ENCODE measurements at places on chromosomes 2 and 18.

- no peak for DNase-seq
These were observed 385.7 kb downstream of the STK39 start for GRCh38 chr2:167861574-167862193.

- DNase-seq: no peak
These were observed 74.4 kb downstream of the UBE2E3 start for GRCh38 chr2:181054843-181055242.

DNA sequence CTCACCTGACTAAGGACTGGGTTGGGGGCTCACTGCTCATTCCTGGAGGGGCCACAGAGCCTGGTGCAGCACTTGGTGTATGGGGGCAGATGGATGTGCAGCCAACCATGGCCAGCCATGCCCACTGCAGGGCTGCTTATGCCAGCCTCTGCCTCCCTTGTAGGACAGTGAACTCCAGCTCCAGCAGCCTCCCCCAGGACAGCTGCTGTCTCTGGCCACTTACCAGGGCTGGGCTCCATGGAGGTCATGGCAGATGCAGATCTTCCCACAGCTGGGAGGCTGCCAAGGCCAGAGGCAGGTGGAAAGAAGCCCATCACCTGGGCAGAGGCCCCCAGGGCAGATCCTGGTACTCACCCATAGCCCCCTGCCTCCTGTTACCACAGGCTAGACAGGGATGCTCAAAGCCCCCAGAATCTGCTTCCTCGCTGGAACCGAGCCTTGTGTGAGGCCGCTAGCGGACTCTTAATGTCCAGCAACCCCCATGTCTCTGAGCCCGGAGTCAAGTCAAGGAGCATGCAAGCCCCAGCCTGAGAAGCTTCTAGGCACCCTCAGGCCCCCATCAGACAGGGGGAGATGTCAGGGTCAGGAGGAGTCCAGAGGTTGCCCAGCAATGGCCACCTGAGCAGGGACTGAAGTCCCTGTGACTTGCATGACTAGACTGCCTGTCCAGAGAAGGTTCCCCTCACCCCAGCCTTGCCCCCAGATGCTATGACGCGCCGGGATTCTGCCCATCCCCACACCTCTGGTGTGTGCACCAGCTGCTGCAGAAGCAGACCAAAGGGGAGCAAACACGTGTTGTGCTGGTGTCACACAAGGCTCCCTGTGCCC, 123.6 kb downstream of the TWIST2 start:
- no peak for DNase-seq

GRCh38 chr18:2908166-2908945, 61.5 kb downstream of the EMILIN2 start:
- no peak for DNase-seq

- no peak for DNase-seq
These were observed 232.3 kb downstream of the HAUS1 start for GRCh38 chr18:46336278-46337111.

GRCh38 chr2:116329280-116329679, 1485.2 kb upstream of the DDX18 start:
- no peak for DNase-seq
